ENCODE measurements at places on chromosomes 5 and 9.
A peak's percentile ranks its signal among the peaks of the same experiment; 100 is the strongest.

DNA sequence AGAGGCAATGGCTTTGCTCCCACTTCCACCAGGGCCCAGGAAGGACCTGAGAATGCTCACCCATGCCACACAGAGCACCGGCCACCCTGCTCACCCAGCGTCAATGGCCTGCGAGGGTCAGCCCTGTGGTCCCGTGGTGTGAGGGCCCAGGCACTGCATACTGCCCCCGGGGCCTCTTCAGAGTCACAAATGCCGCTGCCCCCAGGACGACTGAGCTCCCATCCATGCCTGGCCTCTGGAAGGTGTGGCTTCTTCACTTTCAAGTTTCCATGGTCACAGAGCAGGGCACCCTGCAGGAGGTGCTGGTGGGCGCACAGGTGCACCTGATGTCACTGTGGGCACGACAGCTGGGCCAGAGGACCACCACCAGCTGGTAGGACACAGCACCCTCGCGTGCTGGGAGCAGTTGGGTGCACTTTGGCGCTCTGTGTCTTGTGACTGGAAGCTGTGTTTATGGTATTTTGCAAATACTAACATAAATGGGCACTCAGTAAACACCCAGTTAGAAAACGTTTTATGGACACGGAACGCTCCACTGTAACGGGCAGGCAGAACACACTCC is 12.5 kb upstream of the ZDHHC11 start:
- no peaks in the 10 kb centered on the region for H3K4me1 ChIP-seq
- no peak for DNase-seq
- peaks cover 14% of the 10 kb centered on the region for H3K36me3 ChIP-seq
- no peaks in the 10 kb centered on the region for H3K27me3 ChIP-seq
- H3K4me3 ChIP-seq = no peak overlapping the region

DNA sequence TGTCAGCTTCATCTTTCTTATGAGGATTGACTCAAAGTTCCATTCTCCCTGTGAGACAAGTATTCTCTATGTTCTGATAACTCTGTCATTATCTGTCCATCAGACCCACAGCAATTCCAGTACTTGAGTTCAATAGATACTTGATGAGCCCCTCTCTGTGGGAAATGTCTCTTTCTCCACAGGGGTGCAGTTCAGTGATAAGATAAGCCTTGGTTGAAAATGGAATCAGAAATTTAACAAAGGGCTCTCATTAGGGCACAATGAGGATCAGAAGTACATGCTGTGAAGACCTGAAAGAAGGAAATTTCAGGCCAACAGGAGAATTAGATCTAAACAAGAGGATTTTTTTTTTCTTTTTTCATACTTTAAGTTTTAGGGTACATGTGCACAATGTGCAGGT is 737.3 kb downstream of the MTRR start:
- no peak overlapping the region for H3K4me3 ChIP-seq
- no peaks in the 10 kb centered on the region for H3K36me3 ChIP-seq
- no peaks in the 10 kb centered on the region for H3K4me1 ChIP-seq
- DNase-seq = no peak
- no peak overlapping the region for H3K27ac ChIP-seq
- peaks cover 37% of the 10 kb centered on the region for H3K27me3 ChIP-seq

- H3K27ac ChIP-seq = no peak overlapping the region
- no peaks in the 10 kb centered on the region for H3K4me1 ChIP-seq
Observed at GRCh38 chr5:12625667-12626263, 721.5 kb upstream of the CTNND2 start.

DNA sequence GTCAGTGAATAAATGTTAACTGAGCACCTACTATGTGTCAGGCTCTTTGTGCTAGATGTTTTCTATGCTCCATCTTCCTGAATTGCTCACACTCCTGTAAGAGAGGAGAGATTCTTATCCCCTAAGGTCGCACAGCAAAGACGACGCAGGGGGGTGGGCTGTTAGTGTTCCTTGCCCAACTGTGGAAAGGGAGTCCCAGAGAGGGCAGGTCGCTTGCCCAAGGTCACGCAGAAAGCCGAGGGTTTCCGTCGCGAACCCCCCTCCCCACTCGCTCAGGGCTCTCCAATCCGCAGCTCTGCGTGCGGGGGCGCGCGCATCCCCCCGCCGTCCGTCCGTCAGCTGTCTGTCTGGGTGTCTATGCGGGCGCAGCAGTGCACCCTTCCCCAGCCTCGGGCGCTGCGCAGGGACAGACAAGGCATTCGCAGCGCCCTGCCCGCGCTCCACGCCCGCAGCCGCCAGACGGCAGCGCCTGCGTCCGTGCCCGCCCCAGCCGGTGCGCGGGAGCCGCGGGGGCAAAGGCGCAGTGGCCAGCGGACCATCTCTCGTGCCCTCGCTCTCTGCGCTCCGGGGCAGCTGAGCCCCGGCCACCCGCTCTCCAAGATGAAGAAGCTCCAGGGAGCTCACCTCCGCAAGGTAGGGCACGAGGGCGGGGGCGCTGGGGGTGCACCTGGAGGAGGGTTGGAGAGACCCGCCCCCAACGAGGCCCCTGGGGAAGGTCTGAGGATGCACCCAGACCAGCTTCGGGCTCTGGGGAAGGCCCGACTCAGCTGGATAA is at the start of gene SLC6A7:
Gene SLC6A7 (plus strand): TSS at position 335 of the 775 bp plus-strand sequence. CDS start 266 bp downstream, at position 601.
- H3K27me3 ChIP-seq = peaks cover 67% of the 10 kb centered on the region
- H3K27ac ChIP-seq = no peak within 1 kb of the TSS
- H3K4me1 ChIP-seq = no peaks in the 10 kb centered on the region
- peak within 1 kb of the TSS; percentile 19 for H3K4me3 ChIP-seq
- H3K36me3 ChIP-seq = no peaks in the 10 kb centered on the region

DNA sequence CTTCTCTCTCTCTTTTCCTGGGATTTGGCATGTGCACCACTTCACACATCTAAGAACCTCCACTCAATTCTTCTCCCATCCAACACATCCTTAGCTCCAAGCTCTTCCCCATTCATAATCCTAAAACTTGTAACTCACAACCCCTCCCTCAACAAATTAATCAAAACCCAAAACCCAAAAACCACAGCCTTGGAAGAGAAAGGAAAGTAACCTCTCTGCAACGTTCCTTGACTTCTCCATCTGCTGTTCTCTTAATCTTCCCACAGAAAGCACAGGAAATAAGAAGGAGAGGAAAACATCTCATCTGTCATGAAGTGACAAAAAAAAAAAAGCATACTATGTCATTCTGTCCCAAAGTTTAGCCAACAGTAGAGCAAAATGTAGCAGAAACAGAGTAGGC is 66.2 kb downstream of the DRD1 start:
- H3K27ac ChIP-seq = no peak overlapping the region
- no peak for DNase-seq
- no peaks in the 10 kb centered on the region for H3K36me3 ChIP-seq
- H3K4me1 ChIP-seq = peaks cover 11% of the 10 kb centered on the region
- H3K4me3 ChIP-seq = no peak overlapping the region
- H3K27me3 ChIP-seq = no peaks in the 10 kb centered on the region

DNA sequence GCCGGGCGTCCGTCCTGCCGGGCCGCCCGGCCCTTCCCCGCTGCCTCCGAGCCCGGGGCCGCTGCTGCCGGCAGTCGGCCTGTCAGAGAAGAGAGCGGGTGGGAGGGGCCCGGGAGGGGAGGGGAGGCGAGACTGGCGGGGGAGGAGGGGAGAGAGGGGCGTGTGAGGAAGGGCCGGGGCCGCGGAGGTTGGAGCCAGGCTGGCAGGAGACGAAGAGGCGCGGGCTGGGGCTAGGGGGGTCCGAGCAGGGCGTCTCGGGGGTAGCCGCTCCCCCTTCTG is 570 bp downstream of the CREBRF start:
- no peak for DNase-seq
- H3K4me1 ChIP-seq = peaks cover 6% of the 10 kb centered on the region
- peak overlapping the region; percentile 99 for H3K4me3 ChIP-seq
- no peaks in the 10 kb centered on the region for H3K27me3 ChIP-seq
- peak overlapping the region; percentile 99 for H3K27ac ChIP-seq

DNA sequence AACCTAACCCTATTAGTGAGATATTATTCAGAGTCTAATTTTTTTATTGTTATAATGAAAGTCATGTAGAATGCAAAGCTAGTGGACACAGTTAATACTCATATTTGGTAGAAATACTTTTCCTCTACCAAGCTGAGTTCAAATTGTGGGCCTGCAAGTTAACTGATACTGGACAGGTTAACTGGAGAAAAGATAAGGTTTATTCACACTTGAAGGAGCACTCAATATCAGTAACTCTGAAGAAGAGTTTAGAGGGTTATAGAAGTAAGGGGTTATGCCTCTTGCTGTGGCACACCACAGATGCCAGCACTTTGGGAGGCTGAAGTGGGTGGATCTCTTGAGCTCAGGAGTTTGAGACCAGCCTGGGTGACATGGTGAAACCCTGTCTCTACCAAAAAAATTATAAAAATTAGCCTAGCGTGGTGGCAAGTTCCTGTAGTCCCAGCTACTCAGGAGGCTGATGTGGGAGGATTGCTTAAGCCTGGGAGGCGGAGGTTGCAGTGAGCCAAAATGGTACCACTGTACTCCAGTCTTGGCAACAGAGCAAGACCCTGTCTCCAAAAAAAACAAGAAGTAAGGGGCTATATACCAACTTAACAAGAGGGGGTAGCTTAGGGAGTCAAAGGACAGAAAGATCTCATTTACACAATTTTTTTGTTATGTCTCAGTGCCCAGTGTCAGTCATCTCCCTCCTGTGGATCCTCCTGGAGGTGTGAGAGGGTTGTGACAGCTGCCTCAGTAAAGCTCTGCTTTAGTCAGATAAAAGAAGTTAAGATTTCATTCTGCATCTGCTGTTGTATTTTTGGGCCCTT is 121.2 kb upstream of the GRHPR start:
- H3K36me3 ChIP-seq = no peaks in the 10 kb centered on the region
- H3K27me3 ChIP-seq = no peaks in the 10 kb centered on the region
- peaks cover 4% of the 10 kb centered on the region for H3K4me1 ChIP-seq
- H3K27ac ChIP-seq = no peak overlapping the region
- no peak overlapping the region for H3K4me3 ChIP-seq

DNA sequence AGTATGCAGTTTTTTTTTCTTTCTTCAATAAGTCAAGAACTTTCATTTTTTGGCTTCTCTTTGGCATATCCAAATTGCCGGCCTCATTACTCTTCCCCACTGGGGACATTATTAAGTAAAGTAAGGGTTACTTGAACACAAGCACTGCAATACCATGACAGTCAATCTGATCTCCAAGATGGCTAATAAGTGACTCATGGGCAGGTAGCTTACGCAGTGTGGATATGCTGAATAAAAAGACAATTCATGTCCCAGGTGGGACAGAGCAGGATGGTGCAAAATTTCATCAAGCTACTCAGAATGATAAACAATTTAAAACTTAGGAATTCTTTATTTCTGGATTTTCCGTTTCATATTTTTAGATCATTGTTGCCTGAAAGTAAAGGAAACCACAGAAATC is 671.8 kb downstream of the ACTL7B start:
- H3K27ac ChIP-seq = no peak overlapping the region
- H3K4me3 ChIP-seq = no peak overlapping the region
- no peaks in the 10 kb centered on the region for H3K4me1 ChIP-seq
- no peaks in the 10 kb centered on the region for H3K36me3 ChIP-seq
- H3K27me3 ChIP-seq = no peaks in the 10 kb centered on the region
- DNase-seq = no peak

GRCh38 chr9:127874301-127875221 is 2.9 kb downstream of the AK1 start:
- H3K27me3 ChIP-seq = no peaks in the 10 kb centered on the region
- no peak for DNase-seq
- no peaks in the 10 kb centered on the region for H3K36me3 ChIP-seq
- no peak overlapping the region for H3K4me3 ChIP-seq

DNA sequence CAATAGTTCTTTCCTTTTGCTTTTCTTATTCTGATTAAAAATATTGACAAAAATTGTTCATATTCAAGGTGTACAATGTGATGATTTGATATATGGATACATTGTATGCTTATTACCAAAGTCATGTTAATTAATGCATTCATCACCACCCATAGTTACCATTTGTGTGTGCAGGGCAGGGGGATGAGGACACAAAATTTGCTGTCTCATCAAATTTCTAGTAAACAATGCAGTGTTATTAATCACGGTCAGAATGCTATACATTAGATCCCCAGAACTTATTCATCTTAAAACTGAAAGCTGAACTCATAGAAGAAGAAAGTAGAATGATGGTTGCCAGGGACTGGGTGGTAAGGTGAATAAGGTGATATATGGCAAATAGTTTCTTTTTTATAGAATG is 303.7 kb upstream of the SLC24A2 start:
- DNase-seq = no peak
- no peaks in the 10 kb centered on the region for H3K36me3 ChIP-seq
- no peak overlapping the region for H3K27ac ChIP-seq
- H3K4me1 ChIP-seq = no peaks in the 10 kb centered on the region
- no peaks in the 10 kb centered on the region for H3K27me3 ChIP-seq

GRCh38 chr5:122311961-122312590 is at the start of gene SNCAIP:
Gene SNCAIP (plus strand): TSS chr5:122312237. CDS start chr5:122391135, 78,898 bp downstream.
- peak; percentile 75 for DNase-seq
- no peaks in the 10 kb centered on the region for H3K36me3 ChIP-seq
- H3K27me3 ChIP-seq = peaks cover 29% of the 10 kb centered on the region
- H3K4me1 ChIP-seq = no peaks in the 10 kb centered on the region
- peak within 1 kb of the TSS; percentile 95 for H3K4me3 ChIP-seq
- H3K27ac ChIP-seq = peak within 1 kb of the TSS; percentile 34

DNA sequence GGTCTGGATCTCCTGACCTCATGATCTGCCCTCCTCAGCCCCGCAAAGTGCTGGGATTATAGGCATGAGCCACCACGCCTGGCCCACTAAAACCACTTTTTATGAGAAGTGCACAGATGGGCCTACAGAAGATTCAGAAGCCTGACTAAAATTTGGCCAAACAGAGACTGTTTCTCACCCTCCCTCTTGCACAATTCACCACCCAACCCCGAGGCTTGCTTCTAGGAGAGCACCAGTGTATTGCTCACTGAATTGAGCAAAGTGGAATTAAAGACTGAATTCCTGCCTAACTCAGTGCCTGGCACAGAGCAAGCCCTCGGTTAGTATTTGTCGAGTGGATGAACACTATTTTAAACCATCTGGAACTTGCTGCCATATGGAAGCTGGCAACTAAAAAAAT is 3.4 kb upstream of the DCTN4 start:
- DNase-seq = peak; percentile 67
- H3K36me3 ChIP-seq = no peaks in the 10 kb centered on the region
- no peak overlapping the region for H3K27ac ChIP-seq
- H3K4me1 ChIP-seq = peaks cover 8% of the 10 kb centered on the region

GRCh38 chr5:28408186-28408585 is 1369.8 kb upstream of the CDH9 start:
- H3K27me3 ChIP-seq = no peaks in the 10 kb centered on the region
- no peaks in the 10 kb centered on the region for H3K36me3 ChIP-seq
- no peak for DNase-seq
- no peak overlapping the region for H3K4me3 ChIP-seq
- no peak overlapping the region for H3K27ac ChIP-seq

- no peak for DNase-seq
- H3K27ac ChIP-seq = no peak overlapping the region
- no peaks in the 10 kb centered on the region for H3K4me1 ChIP-seq
- H3K36me3 ChIP-seq = no peaks in the 10 kb centered on the region
Observed at GRCh38 chr5:82754759-82755158, 322.4 kb downstream of the TMEM167A start.

DNA sequence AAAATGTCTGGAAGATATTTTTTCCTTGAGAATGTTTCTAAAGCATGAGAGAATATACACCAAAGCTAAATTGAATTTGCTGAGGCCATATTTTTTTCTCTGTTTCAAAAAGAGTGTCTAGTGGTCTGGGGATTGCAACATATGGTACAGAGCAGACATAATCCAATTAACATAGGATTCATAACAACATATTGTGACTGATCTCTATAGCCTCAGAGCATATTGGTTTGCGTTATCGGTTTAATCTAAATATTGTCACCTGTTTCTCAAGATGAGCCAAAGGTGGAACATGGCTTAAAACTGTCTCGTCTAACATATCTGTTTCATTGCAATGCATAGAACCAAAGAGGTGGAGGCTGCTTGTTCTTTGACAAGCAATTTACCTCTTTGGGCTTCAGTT is 3.9 kb downstream of the PPP3R2 start:
- no peak for DNase-seq
- H3K36me3 ChIP-seq = no peaks in the 10 kb centered on the region
- H3K4me3 ChIP-seq = no peak overlapping the region
- H3K4me1 ChIP-seq = no peaks in the 10 kb centered on the region
- no peaks in the 10 kb centered on the region for H3K27me3 ChIP-seq
